Stimulated activated CD8-positive, alpha-beta memory T cell treated with anti-CD3 and anti-CD28 coated beads, Interleukin-7, amount 100 ng/mL, for 1 hour (primary cell): ENCODE measurements at places on chromosomes 3 and 15.

- DNase-seq, result no peak
Observed at GRCh38 chr3:190645932-190646460, 132.1 kb downstream of the IL1RAP start.

DNA sequence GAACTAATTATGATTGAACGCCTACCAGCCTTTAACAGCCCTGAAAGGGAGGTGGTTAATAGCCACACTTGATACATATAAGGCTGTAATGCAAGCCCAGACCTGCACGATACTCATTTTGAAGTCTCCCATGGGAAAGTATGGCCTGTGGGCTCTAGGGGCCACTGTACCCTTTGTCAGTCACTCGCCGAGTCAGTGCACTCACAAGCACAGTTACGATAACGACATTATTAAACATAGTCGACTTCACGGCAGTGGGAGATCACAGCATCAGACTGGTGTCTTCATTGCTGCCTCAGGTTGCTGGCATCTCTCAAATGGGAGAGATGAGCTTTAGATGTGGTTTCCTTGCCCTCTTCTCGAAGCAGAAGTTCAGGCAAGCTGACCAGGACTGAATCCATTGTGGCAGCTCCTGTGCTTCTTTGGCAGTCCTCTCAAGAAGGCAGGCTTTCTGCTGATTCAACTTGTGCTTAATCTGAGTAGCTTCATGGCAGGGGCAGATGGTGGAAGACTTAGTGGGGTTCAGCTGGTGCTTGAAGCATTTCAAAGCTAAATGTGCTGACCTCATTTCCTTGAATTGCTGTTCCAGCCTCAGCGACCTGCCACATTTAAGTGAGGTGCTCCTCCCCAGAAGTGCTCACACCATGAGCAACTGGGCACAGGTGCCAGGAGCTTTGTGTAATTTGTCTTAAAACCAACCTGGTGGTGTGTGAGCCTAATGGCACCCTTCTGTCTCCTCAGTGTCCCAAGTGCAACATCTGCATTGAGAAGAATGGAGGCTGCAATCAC, 15.8 kb upstream of the P4HTM start:
- no peak for DNase-seq

- DNase-seq, result no peak
Observed at GRCh38 chr15:60509470-60509869, 30.5 kb upstream of the ICE2 start.

- no peak for DNase-seq
Observed at GRCh38 chr3:113222451-113223086, 11.2 kb downstream of the BOC start.

GRCh38 chr3:112092496-112093179, 6.4 kb downstream of the C3orf52 start:
- no peak for DNase-seq

DNA sequence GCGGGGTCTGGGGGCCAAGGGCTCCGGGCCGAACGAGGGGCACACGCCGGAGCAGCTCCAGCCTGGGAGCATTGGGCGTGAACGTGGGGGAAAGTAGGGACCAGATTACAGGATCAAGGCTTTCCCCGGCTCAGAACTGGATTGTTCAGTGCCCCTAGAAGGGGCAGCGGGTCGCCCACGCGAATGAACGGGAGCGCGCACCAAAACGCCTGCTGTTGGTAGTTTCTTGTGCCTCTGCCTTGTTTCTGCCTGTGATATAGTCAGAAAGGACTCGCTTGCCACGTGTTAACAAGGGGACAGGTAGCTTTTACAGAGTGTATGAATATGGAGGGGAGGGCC, 1.1 kb downstream of the CASR start:
- DNase-seq, result no peak

GRCh38 chr15:30062881-30063280, 19.9 kb upstream of the GOLGA8J start:
- DNase-seq, result no peak

GRCh38 chr3:74532446-74532845, 82.0 kb downstream of the CNTN3 start:
- DNase-seq, result no peak

DNA sequence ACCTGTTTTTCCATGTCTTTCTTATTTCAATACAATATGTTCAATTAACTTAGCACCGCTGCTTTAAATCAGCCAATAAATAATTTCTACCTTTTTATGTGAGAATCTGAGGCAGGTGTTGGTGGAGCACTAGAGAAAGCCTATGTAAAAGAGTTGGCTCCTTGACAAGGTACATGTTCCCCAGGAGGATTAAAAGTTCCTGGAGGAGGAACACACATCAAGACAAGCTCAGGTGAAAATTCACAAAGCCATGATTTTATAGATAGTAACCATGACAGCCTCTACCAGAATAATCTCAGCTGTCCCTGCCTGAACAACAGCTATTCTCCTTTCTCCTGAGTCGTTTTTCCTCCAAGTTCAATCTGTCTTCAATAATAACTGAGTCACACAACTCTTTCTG, 3.4 kb upstream of the ZBED2 start:
- no peak for DNase-seq

DNA sequence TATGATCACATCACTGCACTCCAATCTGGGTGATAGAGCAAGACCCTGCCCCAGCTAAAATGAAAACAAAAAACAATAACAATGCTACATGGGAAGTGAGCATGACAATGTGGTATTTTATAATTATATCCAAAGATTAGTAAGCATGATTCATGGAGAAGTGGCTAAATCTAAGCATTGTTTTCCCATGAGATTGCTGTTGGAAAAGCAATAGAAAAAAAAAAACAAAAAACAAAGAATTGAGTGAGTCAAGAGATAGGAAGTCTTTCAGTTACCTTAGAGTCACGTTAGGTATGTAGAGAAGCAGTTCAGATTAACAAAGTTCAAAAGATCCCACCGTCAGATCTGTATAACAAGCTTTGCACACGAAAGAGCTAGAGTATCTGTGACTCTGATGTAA, 210.3 kb upstream of the CNTN6 start:
- DNase-seq, result no peak

GRCh38 chr3:29239376-29239775, 41.5 kb upstream of the RBMS3 start:
- no peak for DNase-seq

GRCh38 chr3:129261894-129262293, 12.5 kb downstream of the COPG1 start:
- DNase-seq, result no peak

- no peak for DNase-seq
Observed at GRCh38 chr3:9809239-9809614, 835 bp upstream of the TTLL3 start.

DNA sequence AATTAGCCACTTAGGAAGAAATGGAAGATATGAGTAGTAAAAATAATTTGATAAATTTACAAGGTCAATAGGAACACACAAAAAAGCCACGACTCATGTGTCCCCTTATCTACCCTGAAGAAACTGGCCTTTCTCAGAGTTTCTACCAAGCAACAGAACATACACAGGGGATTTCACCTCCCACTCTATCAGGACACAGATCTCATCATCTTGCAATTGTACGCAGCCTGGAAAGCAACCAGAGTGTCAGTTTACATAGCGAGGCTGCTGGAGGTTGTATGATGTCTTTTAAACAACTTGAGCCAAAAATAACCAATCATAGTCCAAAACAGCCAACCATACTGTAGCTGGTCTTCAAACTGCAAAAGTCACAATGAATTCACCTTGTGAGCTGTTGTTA, 19.7 kb upstream of the LMOD3 start:
- no peak for DNase-seq

- no peak for DNase-seq
Observed at GRCh38 chr15:83062768-83063180, 4.3 kb downstream of the BTBD1 start.

- DNase-seq, result no peak
Observed at GRCh38 chr3:2114617-2115275, 16.1 kb downstream of the CNTN4 start.

- DNase-seq, result no peak
Observed at GRCh38 chr3:34008836-34009809, 210.7 kb downstream of the PDCD6IP start.

DNA sequence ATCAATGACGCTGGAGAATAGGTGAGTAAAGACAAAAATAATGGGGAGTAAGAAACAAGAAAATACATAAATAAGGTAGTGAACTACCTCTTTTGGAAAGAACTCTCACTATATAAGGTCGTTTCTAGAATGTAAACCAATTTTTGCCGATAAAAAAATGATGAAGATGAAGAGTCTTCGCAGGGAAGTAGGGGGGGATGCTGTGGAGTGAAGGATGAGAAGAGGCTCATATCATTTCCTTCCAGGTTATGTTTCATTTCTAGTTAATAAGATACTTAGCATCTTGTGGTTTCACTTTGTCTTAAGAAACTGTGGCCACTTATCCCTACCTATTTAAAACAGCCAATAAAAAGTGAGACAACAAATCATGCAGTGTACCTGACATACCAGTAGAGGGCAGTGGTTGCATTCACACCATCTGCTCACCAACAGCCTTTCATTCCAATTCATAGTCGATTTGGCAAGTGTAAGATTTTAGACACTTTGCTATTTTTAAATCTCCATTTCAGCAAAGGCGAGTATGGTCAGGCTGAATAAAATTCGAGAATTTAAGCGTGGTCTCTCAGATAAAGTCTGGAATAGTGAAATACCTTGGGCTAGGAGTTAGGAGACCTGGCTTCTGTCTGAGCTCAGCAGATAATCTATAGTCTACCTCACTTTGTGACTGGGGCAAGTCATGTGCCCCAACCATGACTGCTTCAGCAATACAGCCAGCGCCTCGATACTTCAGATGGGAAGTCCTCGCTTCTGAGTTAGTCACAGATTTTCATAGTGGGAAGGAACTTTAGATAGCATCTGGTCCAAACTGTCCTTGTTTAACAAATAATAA, 28.9 kb upstream of the ICE2 start:
- DNase-seq, result no peak

GRCh38 chr3:115071166-115071565, 75.9 kb downstream of the ZBTB20 start:
- no peak for DNase-seq
